Left ventricle myocardium inferior (tissue), 1 donor: ENCODE measurements at places on chromosomes 1 and 21.

DNA sequence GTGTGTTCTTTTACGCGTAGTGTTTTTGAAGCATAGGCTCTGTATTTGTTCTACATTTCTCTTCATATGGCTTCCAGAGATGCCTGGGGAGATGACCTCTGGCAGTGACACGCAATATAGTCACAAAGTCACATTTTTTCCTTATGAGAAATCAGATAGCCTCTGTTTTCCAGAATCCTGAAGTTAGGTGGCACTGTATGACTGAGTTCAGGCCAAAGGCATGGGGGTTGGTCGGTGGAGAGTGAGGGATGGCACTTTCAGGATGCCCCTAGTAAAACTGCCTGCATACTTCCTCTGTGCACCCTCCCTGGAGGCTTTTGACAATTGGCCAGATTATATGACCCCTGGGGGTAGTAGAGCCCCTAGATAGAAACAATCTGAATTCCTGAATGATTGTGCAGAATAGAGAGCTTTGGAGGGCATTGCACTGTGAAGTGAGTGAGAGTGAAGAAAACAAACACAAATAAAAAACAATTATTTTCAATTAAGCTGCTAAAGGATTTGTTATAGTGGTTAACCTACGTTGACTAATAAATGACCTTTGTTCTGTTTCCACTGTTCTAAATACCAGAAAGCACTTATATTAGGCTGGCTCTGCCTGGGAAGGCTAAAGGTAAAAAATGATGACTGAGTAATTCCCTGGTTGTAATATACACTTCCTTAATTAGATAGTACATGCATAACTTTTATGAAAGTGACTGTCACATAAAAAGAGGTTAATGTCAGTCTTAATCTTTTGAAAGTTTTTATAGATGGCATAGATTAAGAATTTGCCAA lies 1660.8 kb downstream of the PLA2G4A start:
- no peak for DNase-seq

GRCh38 chr1:81424816-81425215 lies 375.9 kb upstream of the ADGRL2 start:
- DNase-seq = no peak

- peak; percentile 39 for DNase-seq
These were observed 16.2 kb downstream of the PLEKHO1 start for GRCh38 chr1:150165622-150166612.

DNA sequence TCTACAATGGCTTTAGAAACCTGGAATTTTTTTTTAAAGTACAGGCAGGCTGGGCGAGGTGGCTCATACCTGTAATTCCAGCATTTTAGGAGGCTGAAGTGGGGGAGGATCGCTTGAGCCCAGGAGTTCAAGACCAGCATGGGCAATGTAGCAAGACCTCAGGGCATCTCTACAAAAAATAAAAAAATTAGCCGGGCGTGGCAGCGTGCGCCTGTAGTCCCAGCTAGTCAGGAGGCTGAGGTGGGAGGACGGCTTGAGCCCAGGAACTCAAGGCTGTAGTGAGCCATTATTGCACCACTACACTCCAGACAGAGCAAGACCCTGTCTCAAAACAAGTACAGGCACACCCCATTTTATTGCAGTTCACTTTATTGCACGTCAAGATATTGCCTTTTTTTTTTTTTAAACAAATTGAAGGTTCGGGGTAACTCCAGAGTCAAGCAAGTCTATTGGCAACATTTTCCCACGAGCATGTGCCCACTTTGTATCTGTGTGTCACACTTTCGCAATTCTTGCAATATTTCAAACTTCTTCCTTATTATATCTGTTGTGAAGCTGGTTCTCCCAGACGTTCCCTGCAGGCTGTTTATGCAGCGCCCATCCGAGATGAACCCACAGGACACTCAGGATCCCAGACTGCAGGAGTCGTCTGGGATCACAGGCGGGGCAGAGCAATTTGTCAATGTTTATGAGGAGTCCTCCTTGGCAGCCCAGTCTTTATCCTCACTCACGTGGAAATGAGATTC lies 4.7 kb downstream of the HES2 start:
- DNase-seq = no peak

DNA sequence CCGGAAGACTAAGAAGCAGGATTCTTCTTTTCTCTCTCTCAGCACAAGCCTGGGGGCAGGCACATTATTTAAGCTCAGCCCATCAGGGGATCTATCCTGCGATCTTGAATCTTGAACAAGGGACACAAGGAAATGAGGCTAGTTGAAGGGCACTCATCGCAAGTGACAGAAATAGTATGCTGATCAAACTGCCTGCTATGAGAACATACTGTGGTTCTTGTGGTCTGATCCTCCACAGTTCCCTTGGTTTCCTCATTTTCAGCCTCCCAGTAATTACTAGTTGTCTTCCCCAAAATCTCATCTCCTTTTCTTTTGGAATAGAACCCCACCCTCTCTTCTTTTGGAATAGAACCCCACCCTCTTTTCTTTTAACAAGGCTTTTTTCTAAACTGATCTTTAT lies 6.5 kb downstream of the ANKRD45 start:
- DNase-seq = no peak

DNA sequence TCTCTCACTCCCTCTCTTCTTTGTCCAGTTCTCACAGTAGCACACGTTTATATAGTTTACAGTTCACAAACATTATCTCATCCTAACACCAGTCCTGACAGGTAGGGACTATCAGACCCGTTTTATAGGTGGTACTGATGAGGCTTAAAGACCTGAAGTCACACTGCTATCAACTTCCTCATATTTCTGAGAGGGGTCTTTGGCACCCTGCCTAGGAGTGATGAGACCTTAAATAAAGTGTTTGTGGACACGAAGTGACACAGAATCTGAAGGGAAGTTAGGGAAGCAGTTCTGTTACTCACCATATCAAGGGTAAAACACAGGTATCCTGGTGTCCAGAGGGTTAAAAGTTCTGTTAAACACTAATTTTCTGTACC lies 590 bp upstream of the TACSTD2 start:
- DNase-seq = no peak

DNA sequence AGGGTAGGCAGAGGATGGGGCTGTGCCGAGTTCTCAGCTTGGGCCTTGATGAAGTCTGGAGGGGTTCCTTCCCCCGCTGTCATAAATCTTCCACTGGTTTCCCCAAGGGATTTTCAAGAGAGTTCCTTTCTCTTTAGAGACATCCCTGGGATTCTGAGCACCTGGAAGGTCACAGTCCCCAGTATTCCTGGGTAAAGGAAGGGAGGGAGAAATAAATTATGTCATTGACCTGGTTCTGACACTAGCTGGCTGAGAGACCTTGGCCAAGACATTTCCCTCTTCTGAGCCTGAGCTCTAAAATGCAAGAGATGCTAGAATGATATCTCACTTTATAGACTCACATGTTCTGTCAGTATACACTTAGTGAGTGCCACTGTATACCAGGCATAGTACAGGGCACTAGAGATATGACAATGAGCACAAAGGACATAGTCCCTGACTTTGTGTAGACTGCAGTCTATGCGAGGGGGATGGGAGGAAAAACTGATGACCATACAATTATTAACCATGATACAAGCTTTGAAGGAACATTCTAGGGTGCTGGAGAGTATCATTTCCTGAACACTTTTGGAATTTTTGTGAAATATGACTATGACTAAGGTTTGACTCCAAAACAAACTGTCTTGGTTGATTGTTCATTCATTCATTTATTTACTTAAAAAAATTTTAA lies 165.8 kb upstream of the JUN start:
- no peak for DNase-seq

DNA sequence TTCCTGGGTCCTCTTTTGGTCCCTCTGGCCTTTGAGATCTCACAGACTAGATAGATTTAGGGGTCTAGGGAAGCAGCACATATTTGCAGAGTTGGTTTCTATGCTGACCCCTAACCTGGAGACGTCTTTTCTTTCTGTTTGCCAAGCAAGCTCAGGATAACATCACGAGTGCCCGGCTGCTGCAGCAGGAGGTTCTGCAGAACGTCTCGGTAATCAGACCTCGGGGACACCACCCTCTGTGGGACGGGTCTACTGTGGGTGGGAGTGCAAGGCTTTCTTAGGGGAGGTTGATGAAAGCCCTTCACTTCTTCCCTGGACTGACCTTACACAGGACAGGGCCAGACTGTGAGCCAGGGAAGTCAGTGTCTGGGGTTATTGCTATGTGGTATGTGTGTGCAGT lies 2.9 kb downstream of the IL24 start:
- no peak for DNase-seq

DNA sequence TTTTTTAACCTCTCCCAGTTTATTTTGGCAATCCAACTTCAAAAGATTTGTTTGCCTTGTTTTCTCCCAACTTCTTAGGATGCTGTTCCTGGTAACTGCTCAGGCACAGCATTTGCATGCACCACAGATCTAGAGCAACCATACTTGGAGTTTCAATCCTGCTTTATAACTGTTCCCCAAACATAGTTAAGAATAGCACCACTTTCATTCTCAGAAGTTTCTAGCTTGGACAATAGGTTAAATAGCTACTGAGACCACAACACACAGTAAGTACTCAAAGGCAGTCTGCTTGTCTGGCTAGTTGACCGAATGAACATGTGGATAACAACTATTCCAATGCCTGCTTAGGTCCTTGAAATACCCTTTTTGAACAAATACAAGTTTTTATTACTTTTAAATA lies 76.8 kb downstream of the FOXJ3 start:
- no peak for DNase-seq

- DNase-seq = no peak
These were observed 246.0 kb downstream of the TRABD2B start for GRCh38 chr1:47751193-47751592.

DNA sequence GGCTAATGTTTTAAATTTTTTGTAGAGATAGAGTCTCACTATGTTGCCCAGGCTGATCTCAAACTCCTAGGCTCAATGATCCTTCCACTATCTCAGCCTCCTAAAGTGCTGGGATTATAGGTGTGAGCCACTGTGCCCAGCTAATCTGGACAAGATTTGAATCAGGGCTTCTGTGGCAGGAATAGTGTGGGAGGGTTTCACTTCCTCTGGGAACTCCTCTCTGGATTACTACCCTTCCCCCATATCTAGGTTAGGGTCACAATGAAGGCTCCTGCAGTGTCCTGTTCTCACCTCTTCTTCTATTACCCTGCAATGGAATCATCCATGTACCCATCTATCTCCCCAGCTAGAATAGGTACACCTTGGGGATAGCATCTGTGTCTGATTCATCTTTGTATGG lies 133.6 kb upstream of the RAB4A start:
- no peak for DNase-seq

- DNase-seq = no peak
These were observed 193.8 kb downstream of the HS2ST1 start for GRCh38 chr1:87108228-87108627.

DNA sequence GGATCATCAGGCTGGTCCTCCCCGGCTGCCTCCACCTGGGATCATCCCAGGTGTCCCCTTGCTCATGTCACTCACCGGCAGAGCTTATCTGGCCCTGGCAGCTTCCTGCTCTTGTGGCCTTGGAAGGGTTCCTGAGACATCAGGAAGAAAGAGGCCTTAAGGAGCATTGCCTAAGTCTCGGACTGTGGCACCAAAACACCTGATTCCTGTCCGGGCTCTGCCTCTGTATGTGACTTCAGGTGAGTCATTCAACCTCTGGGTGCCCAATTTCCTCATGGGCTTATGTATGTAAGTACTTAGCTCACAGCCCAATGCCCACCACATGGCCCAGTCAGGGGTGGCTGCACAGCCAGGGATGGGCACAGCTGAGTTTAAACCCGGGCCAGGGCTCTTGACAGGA lies 255.9 kb upstream of the VAMP3 start:
- no peak for DNase-seq

GRCh38 chr1:53376041-53376461 lies 48.2 kb upstream of the LRP8 start:
- DNase-seq = no peak

DNA sequence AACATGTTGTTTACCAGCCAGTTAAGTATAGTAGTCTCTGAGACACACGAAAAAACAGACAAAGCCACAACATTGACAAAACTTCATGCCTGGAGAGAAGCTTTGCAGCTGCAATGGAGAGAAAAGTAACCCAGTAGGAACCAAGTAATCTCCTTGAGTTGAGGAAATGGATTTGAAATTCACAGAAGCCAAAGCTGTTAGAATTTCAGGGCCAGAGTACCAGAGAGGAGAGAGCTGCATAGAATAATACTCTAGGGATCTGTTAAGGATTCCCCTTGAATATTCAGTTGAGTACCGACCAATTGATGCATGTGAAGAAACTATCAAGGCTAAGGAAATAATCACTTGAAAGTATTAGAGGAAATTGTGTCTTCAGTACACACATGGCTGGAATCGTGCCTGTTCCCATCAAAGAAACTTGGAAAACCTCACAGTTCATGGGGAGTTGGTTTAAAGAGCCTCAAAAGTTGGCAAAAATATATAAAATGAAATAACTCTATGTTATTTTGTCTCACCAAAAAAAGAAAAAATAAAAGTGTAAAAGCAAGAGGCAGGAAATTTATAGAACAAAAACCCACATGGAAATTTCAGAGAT lies 324.0 kb upstream of the NEGR1 start:
- DNase-seq = no peak

DNA sequence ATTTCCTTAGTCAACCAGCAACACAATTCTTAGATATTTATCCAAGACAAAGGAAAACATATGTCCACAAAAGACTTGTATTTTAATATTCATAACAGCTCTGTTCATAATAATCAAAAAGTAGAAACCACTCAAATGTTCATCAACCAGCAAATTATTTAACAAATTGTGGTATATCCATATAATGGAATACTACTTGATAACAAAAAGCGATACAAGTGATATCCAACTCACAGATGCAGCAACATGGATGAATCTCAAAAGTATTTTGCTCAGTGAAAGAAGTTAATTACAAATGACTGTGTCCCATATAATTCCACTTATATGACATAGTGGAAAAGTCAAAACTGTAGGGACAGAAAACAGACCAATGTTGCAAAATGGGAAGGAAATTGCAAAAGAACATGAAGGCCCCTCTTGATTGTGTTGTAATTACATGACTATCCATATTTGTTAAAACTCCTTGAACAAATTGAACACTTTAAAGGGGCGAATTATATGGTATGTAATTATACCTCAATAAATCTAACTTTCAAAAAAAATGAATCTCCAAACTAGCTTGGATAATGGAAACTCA lies 116.9 kb downstream of the EDEM3 start:
- no peak for DNase-seq

DNA sequence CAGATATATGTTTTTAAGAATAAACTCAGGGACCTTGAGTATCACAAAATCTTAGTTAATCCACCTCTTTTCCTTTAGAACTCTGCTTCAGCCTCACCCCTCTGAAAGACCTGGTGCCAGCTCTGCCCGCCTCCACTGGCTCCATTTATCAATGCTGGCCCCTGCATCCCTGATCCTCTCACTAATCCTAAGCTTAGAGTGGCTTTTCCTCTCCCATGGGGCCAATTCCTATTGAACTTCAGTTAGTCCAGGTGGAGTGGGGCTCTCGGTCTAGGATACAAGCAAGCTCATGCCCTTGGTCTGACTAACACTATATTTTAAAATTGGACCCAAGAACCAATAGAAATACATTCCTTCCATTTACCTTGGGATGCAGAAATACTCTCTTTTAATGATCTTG lies 87.0 kb downstream of the RGS7 start:
- no peak for DNase-seq

DNA sequence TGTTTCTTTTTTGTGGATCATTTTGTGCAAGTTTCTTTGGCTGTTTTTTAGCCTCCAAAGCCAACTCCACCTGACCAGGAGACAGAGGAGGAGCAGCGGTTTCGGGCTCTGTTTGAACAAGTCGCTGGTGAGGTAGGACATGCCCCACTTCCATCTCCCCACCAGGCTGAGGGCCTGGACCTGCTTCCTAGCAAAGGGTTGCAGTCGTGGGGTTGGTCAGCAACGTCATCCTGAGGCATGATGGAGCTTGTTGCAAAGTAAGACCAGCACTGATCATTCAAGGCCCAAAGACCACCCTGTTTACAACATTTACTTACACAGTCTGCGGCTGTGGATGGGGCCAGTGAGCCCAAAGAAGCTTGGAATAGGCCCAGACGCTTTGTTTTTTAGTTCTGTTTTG lies 40.3 kb downstream of the CAPN9 start:
- DNase-seq = no peak
